ENCODE measurements at places on chromosomes 2 and 18. TPM values are rescaled to one million over a fixed set of nuclear protein-coding genes. Genes with fewer than 3 reads are reported as not detected.

Gene HOXD9
- not detected for total RNA-seq

- H3K27ac ChIP-seq = no peak overlapping the region
- no peaks in the 10 kb centered on the region for H3K27me3 ChIP-seq
- H3K4me1 ChIP-seq = no peaks in the 10 kb centered on the region
- H3K36me3 ChIP-seq = no peaks in the 10 kb centered on the region
Observed at GRCh38 chr2:242054881-242055801, 185.6 kb downstream of the RTP5 start.

Gene TMEFF2
- total RNA-seq = not detected

Gene TAF4B
- 18.7 TPM for total RNA-seq

- no peaks in the 10 kb centered on the region for H3K4me1 ChIP-seq
- no peaks in the 10 kb centered on the region for H3K27me3 ChIP-seq
- H3K36me3 ChIP-seq = no peaks in the 10 kb centered on the region
- DNase-seq = no peak
- H3K27ac ChIP-seq = no peak overlapping the region
Observed at GRCh38 chr2:132754867-132755472, 85.0 kb upstream of the LYPD1 start.

Gene TMEM247
- not detected for total RNA-seq

DNA sequence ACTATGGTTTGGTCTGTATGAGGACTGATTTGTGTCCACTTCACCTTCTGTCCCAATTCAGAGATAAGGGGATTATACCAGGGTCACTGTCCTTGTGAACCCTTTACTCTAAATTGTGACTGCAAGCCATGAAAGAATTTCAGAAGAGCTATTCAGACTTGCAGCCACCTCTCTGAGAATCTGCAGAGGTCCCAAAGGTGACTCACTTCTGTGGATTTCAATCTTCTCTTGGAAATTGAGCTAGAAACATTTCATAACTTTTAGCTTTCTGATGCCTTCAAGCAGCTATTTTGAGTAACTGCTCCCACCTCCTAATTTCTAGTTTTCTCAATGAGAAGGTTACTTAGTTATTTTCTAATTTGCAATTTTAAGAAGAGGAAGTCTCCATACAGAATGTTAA lies 1242.4 kb upstream of the ACVR2A start:
- H3K36me3 ChIP-seq = no peaks in the 10 kb centered on the region
- H3K27me3 ChIP-seq = no peaks in the 10 kb centered on the region
- no peaks in the 10 kb centered on the region for H3K4me1 ChIP-seq
- H3K4me3 ChIP-seq = no peak overlapping the region
- DNase-seq = no peak
- H3K27ac ChIP-seq = no peak overlapping the region

GRCh38 chr2:38095996-38096861 lies 20.3 kb upstream of the CYP1B1 start:
- peaks cover 28% of the 10 kb centered on the region for H3K27me3 ChIP-seq
- no peak for DNase-seq

DNA sequence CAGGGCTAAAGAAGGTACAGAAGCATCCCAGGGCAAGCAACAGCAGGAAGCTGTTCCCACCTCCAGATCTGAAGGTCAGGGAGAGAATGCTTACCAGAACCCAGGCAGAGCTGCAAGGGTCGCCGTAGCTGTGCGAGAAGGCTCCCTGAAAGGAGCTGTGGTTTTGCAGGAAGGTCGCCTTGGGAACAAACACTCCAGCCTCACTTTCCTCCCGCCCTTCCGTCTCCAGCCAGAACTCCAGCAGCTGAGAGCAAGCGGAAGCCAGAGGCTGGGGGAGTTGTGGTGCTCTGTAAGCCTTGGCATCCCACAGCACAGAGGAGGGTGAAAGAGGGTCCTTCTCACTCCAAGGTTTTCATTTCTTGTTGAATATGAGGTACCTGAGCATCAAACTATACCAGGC lies 18.3 kb upstream of the ICOS start:
- H3K27ac ChIP-seq = no peak overlapping the region
- no peak overlapping the region for H3K4me3 ChIP-seq
- no peak for DNase-seq
- H3K27me3 ChIP-seq = no peaks in the 10 kb centered on the region

- H3K27ac ChIP-seq = no peak overlapping the region
- no peaks in the 10 kb centered on the region for H3K27me3 ChIP-seq
- H3K4me3 ChIP-seq = no peak overlapping the region
Observed at GRCh38 chr2:196101325-196101991, 32.8 kb upstream of the DNAH7 start.

Measured in CD8-positive, alpha-beta memory T cell (primary cell).